Islet precursor cell (in vitro differentiated cells): ENCODE measurements at places on chromosomes 5 and 9.

- DNase-seq = no peak
These were observed 253.0 kb downstream of the HINT1 start for GRCh38 chr5:130912088-130912487.

DNA sequence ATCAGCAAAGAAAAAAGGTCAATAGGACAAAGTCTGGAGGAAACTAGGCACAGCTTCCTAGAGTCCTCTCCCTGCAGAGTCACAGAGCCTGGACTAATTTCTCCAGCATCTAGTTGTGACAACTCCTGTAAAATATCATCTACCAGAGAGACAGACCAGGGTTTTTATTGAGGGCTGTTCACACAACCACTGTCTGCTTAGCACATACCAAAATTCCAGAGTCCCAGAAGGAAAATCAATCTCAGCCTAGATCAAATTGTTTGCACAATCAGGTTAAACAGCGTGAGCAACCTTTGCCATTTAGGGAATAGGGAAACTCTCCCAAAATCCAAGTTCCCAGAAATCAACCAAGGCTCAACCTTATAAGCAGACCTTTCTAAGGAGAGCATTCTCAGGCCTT is 190.3 kb downstream of the SYK start:
- no peak for DNase-seq

DNA sequence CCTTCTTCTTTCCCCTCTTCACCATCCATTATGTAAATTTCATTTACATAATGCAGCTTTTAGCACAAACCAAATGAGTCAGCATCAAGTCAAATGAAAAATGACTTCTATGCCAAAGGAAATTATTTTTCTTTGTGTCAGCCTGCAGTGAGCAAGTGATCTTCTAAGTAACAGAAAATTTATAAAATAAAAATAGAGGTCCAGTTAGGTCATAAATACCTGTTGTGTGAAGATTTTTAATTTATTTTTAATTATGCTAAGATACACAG is 16.7 kb upstream of the THG1L start:
- DNase-seq = no peak

- DNase-seq = no peak
These were observed 15.5 kb downstream of the PCDHB15 start for GRCh38 chr5:141260458-141261237.

- no peak for DNase-seq
These were observed 159.7 kb upstream of the ELL2 start for GRCh38 chr5:96121364-96121763.

- no peak for DNase-seq
These were observed 1115.5 kb downstream of the DTWD2 start for GRCh38 chr5:117872798-117873368.

GRCh38 chr5:116939641-116940040 is 365.0 kb upstream of the SEMA6A start:
- no peak for DNase-seq

GRCh38 chr5:124395926-124396325 is 350.5 kb downstream of the ZNF608 start:
- no peak for DNase-seq

DNA sequence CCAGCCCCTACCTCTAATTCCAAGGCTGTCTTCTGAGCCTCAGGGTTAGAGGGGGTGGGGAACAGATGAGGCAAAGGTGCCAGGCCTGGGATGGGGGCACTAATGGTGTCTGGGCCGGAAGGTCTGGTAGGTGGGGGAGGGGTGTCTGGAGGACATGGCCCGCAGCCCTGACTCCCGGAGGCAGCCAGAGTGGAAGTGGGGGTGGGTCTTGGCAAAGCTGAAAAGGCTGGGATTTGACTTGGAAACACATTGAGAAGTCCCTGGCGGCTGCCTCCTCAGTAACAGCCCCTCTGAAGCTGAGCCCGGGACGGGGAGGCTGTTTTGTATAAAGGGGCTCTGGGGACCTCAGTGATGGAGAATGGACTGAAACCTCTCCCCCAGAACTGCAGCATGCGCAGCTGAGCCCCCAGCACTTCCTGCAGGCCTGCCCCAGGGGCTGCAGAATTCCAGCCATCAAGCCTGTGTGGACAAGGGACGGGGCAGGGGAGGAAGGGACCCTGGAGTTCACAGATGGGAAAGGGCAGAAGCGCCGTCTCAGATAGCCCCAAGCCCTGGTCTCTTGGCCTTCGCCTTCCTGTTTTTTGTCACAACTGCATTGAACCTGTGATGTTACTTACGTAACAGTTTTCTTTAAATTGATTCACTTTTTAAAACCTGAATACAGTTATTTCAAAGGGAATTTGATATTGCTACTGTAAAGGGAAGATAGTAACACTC is 49.3 kb upstream of the SYNPO start:
- peak; percentile 91 for DNase-seq

- no peak for DNase-seq
These were observed 39.8 kb downstream of the RASEF start for GRCh38 chr9:83023151-83023550.

GRCh38 chr9:101618698-101619097 is 23.9 kb upstream of the PPP3R2 start:
- no peak for DNase-seq

GRCh38 chr5:50667023-50667652 is 701 bp downstream of the PARP8 start:
- DNase-seq = peak; percentile 75

- peak; percentile 49 for DNase-seq
These were observed 5.1 kb downstream of the OBP2A start for GRCh38 chr9:135551031-135551430.

DNA sequence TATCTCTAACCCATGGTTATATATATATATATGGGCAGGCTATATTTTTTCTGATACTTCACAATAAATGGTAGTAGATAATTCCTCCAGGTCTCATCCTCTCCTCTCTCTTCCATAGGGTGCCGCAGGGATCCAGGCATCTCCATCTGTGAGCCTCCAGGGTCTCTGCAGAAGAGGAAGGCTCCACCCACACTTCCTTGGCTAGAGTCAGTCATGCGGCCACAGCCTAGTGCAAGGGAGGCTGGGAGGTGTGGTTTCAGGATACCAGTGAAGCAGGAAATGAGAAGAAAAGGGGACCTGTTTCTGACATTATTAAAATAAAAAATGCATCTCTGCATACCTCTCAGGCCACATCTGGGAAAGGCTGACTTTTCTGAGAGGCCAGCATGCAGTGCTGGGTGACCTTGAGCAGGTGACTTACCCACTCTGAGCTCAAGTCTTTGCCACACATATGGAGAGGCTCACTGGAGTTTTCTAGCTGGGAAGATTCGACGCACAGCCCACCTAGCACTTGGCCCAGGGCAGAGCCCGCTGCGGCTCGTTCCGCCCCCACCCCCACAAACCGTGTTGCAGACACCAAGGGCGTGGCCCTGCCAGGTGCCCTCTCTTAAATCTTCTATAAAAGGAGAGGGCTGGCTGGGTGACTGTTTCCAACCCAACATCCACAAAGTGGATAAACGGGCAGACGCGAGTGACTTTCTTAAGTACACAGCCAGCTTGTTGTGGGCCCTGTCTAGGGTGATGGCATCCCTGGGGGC is 47.9 kb downstream of the OLFM1 start:
- DNase-seq = no peak

DNA sequence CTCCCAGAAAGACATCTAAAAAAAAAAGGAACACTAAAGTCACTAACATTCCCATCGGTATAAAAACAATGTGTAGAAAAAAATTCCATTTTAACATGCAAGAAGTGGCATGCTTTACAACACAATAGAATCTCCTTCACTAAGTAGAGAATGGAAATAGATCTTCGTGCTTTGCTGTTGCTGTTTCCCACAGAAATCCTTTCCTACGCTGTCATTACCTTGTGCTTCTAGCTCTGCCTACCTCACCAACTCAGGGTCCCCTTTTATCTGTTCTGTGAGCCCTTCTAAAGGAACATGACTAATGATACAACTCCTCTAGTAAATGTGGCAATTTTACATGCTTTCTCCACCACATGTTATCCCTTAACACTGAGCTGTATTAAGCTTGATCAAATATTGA is 202.9 kb downstream of the MCTP1 start:
- no peak for DNase-seq

DNA sequence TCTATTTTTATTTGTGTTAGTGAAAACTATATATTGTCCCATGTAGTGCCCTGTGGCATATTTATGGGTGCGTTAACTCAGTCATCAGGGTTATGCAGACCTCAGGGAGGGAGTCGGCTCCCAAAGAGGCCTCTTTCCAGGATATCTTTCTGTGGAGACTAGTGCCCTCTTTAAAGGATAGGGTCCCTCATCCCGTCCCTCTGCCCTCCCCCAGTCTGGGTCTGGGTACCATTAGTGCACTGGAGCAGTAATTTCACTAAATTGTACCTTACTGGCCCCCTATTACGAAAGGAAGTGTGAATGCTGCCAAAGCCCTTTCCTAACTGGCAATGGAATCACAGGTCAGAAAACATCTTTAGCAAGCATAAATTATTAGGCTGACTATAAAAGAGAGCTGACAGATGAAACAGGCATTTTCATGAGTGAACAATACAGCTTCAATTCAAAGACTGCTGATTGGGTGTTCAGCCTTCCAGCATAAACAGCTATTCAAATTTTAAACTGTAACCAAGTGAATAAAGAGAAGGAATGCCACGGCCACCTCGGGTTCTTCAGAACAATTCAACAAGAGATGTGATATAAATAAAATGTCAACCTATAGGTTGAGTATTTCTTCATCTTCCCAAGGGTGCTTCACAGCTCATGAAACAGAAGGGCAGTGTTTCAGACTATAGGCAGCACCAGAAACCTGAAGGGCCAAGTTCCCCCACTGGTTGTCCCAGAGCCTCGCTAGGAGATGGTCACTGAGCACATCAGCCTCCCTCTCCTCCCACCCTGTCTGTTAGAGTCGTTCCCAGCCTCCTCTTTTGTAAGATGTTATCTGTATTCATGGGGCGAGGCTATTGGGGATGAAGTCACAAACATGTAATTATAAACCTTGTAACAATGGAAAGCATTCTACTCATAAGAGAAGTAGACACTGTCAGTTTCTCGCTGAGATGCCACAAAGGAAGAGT is 318.7 kb downstream of the TMEM161B start:
- peak; percentile 65 for DNase-seq

GRCh38 chr9:129080298-129080600 is 662 bp upstream of the DOLPP1 start:
- no peak for DNase-seq

DNA sequence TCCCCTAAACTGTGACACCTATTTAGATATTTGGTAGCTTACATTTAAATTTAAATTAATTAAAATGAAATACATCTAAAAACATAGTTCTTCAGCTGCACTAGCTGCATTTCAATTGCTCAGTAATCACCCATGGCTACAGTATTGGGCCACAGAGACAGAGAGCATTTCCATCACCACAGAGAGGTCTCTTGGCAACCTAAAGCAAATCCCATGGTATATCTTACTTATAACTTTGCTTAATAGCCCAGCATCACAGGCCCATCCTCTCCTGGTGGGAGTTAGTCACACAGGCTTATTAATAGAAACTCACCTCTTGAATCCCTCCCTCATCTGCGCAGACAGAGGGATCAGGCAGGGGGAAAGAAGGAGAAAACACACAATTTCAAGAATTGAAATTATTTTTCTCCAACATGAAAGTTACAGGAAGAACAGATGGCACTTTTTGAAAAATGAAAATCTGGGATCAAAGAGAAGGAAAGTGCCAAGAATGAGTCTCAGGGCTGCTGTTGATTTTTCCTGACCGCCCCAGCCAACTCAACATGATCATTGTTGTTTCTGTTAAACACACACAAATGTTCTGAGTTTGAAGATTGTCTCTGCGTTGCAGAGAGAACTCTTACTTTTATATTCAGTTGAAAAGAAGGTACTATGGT is 144.6 kb downstream of the CMYA5 start:
- DNase-seq = no peak

DNA sequence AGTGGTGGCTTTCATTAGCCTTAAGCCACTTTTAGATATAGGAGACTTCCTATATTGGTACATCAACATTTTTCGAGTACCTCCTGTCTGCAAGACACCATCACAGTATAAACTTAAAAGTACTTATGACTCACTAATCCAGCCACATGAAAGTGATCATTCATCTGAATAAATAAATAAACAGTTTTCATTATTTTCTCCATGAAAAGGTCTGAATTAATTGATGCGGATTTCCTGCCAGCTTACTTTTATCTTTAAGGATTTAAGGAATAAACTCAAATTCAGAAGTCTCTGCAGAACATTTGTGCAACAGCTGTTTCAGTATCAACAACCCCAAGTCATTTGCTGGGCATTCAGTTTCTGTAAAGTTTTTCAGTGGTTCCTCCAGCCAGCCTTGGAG is 4.0 kb downstream of the SAP30L start:
- DNase-seq = no peak

DNA sequence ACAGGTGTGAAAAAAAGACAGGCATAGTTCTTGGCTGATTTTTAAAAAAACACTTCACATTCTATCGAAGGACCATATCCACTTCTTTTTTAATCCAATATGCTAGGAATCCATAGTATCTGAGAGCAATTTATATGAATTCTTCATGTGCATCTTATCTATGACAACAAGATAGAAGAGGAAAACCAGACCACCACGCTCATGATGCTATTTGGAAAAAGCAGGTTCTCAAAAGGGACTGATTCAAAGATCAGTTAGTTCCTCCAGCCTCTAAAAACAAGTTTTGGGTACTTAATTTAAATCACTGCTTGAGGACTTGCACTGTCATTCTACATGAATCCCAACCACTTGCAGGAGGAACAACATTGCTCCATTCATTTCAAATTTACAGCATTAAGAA is 6.3 kb downstream of the MEF2C start:
- DNase-seq = no peak

GRCh38 chr5:180358179-180358578 is 5.0 kb upstream of the GFPT2 start:
- no peak for DNase-seq

- DNase-seq = no peak
These were observed 65.0 kb downstream of the SEMA6A start for GRCh38 chr5:116509483-116510244.

DNA sequence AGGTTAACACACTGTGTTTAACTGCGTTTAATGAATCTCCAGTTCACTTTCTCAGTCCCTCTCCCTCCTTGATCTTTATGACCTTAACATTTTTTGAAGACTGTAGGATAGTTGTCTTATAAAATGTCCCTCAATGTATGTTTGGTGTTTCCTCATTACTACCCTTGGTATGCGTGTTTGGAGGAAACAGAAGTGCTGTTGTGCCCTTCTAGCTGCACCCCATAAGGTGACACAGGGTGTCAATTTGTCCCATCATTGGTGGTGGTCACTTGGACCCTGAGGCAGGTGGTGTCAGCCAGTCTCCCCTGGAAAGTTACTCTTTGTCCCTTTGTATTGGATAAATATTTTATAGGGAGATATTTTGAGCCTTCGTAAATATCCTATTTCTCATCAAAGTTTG is 52.3 kb downstream of the RAD23B start:
- DNase-seq = no peak

GRCh38 chr9:136782452-136782851 is 8.7 kb upstream of the TMEM141 start:
- DNase-seq = no peak

- DNase-seq = no peak
These were observed 188.5 kb upstream of the SNX2 start for GRCh38 chr5:122586351-122586750.
